Right renal cortex interstitium (tissue), 3 donors: ENCODE measurements at places on chromosomes 11 and 22. TPM values are rescaled to one million over a fixed set of nuclear protein-coding genes. Genes with fewer than 3 reads are reported as not detected.
A peak's percentile ranks its signal among the peaks of the same experiment; 100 is the strongest.

The VSIG2 gene
- polyA plus RNA-seq = 7.9 TPM

The ANKK1 gene
- 0.50 TPM for polyA plus RNA-seq

The PKNOX2 gene
- 12.0 TPM for polyA plus RNA-seq

The DCHS1 gene
- polyA plus RNA-seq = 31.1 TPM

The OR56A5 gene
- not detected for polyA plus RNA-seq

The FAM83F gene
- 1.6 TPM for polyA plus RNA-seq

The OR10G7 gene
- polyA plus RNA-seq = not detected

The SLC1A2 gene
- polyA plus RNA-seq = 0.14 TPM

The APOL5 gene
- not detected for polyA plus RNA-seq

The SCGB2A2 gene
- polyA plus RNA-seq = not detected

The GRM5 gene
- polyA plus RNA-seq = 0.19 TPM

The TMPRSS5 gene
- polyA plus RNA-seq = 0.69 TPM

The TRPM5 gene
- polyA plus RNA-seq = 1.7 TPM

The FGF19 gene
- 1.5 TPM for polyA plus RNA-seq

GRCh38 chr11:65489035-65489705 lies 9.7 kb upstream of the MALAT1 start:
- DNase-seq = no peak

DNA sequence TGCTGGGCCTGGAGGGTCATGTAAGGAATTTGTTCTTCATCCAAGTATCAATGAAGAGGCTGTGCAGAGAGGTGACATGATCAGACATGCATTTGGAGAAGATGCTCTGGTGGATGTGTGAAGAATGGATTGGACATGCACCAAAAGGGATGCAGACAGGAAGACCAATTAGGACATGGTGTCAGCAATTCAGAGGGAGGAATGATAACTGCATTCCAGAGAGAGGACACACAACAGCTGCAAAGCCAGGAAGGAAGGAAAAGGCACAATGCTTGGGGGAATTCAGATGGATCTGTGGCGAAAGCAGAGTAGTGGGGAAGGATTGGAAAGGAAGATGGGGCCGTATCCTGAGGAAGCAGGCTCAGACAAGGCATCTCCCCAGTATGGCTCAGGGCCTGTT lies 5.2 kb upstream of the ARRB1 start:
- no peak for DNase-seq

- peak; percentile 51 for DNase-seq
Observed at GRCh38 chr11:125376117-125376516, 119.9 kb downstream of the FEZ1 start.

- DNase-seq = no peak
Observed at GRCh38 chr11:76752321-76753143, 30.6 kb upstream of the TSKU start.

- DNase-seq = no peak
Observed at GRCh38 chr22:40367342-40367741, 3.1 kb upstream of the SGSM3 start.

DNA sequence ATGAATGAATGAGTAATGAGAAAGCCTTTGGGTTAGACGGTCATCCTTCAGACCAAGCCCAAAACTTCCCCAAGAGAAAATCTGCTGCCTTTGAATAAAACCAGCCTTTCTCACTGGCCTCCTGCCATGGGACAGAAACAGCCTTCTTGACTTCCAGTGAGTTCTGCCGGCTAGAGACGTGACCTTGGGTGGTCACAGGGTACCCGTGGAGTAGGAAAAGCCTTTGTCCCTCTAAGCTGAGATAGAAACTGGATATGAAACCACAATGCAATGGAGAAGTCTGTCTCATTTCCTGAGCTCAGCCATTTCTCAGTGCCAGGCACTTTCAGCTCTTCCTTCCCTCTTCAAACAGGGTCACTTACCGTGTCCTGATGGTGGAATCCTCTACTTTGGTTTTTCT lies 21.2 kb upstream of the YWHAH start:
- no peak for DNase-seq

- no peak for DNase-seq
Observed at GRCh38 chr22:20232237-20232598, 35.9 kb downstream of the RTN4R start.

- no peak for DNase-seq
Observed at GRCh38 chr11:27174021-27174420, 133.4 kb downstream of the BBOX1 start.

DNA sequence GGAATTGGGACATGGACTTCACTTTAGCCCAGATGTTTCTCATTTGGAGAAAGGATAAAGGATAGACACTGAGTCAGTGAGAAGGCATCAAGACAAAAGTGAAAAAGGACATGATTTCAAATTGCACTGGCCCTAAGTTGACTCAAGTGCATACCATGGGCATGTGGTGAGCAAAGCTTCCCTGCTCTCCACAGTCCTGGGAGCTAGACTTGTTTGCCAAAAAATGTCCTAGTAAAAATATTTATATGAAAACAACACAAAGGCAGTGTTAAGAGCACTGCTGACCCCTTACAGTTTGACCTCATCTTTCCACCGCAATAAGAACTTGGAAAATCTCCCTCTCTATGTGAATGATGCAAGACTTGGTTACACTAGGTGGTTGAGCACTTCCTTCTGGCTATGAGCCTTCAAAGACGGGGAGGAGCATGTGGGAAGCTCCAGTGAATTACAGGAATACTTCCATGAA lies 46.5 kb upstream of the FIBIN start:
- no peak for DNase-seq

DNA sequence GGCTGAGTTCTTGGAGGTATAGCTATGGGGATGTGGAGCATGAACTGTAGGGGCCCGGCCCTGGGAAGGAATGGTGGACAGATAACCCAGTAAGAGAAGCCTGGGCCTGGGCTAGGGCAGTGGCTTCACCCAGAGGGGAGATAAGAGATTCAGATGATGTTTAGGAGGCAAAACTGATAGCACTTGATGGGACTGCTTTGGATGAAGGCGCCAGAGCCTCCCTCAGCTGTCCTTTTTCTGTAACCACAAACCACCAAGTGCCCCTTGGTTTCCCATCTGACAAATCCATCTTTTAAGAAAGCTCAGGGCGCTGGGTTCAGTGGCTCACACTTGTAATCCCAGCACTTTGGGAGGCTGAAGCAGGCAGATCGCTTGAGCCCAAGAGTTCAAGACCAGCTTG lies 23.4 kb downstream of the RELT start:
- DNase-seq = no peak

- no peak for DNase-seq
Observed at GRCh38 chr11:34300926-34301295, 56.9 kb downstream of the ABTB2 start.
